ENCODE measurements at places on chromosomes 3 and 15.

- no peak for DNase-seq
Measured at GRCh38 chr3:146262371-146263110, 11.6 kb upstream of the PLSCR4 start.

DNA sequence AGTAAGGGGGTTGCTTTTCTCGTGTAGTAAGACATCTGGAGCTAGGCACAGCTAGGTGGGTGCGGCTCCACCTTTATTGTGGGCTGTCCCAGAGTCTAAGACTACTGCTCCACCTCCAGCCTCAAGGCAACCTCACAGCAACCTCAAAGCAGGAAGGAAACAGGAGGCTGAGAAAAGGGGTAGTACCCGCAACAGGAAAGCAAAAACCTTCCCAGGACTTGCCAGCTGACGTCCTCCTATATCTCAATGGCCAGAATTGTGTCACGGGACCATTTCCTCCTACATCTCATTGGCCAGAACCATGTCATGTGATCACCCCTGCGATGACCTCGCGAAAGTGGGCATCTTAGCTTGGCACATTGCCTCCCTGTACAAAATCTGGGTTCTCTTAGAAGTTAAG is 4.3 kb upstream of the GPR160 start:
- no peak for DNase-seq

GRCh38 chr3:141656771-141657170 is 81.3 kb upstream of the RNF7 start:
- no peak for DNase-seq

DNA sequence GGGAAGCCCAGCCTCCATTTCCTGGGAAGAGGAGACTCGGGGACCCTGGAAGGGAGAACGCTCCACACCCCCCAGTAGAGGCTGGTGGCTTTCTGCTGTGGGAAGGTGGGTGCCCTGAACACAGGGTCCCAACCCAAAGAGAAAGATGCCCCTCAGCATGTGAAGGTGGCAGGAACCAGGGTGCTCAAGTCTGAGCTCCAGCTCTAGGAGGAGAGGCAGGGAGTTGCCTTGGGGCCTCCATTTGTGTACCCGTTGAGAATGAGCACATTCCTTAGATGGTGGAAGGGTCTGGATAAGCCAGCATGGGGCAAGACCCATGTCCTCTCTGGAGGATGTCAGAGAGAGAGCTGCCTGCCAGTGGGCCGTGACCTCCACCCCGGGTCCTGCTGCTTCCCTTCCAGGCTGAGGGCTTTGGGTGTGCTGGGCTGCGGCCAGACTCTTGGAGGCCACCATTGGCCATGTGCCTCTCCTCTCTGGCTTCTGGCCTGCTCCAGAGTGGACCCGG is 212.4 kb downstream of the TBC1D2B start:
- DNase-seq: no peak

GRCh38 chr3:11949351-11949750 is 54.8 kb upstream of the SYN2 start:
- DNase-seq: no peak

DNA sequence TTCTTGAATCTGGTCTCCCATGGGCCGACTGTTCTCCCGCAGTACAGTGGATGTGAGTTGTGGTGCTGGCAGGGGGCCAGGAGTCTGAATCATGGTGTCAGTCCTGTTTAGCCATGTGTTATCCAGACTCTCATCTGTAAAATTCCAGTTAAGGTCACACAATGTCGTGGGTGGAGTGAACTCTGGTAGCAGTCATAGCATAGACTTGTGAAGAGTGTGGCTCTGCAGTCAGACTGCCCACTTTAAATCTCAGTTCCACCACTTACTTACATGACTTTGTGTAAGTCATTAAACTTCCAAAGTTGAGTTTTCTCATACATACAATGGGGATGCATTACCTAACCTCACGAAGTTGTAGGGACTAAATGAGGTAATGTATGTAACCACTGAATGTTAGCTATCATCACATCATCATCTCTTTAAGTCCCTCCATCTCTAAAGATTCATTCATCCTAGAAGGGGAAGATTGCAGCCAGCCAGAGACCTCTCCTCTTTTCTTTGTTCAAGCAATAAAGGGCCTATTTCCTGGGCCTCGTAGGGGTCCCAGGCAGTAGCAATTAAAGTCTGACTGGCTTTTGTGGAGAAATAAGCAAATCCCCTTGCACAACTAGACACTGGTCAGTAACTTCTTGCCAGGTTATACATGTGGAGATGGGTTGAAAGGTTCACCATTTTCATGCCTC is 93.9 kb downstream of the PCCB start:
- peak; percentile 57 for DNase-seq

GRCh38 chr3:178404961-178405360 is 131.3 kb upstream of the KCNMB2 start:
- no peak for DNase-seq

DNA sequence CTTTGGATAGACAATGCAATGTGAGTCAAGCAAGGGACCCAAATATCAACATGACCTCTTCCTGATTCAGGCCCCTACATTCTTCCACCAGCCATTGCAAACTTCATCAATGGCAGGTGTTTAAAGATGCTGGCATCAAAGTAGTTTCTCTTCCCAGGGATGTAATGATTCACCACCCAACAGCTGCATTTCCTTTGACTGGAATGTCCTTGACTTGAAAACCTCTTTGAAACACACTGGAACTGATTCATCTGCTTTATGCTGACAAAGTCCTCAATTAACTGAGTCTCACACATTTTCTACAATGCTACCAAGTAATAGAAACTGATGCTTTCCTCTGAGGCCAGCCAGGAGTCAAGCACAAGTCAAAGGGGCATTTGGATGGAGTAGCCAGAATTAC is 385.5 kb downstream of the GBE1 start:
- no peak for DNase-seq

- no peak for DNase-seq
Measured at GRCh38 chr3:31882431-31882830, 98.6 kb downstream of the OSBPL10 start.

- no peak for DNase-seq
Measured at GRCh38 chr3:131503320-131503635, 507 bp upstream of the MRPL3 start.

- no peak for DNase-seq
Measured at GRCh38 chr3:159766563-159767185, 222.0 kb upstream of the IL12A start.

- DNase-seq: no peak
Measured at GRCh38 chr3:175619369-175619768, 760.2 kb downstream of the NAALADL2 start.

DNA sequence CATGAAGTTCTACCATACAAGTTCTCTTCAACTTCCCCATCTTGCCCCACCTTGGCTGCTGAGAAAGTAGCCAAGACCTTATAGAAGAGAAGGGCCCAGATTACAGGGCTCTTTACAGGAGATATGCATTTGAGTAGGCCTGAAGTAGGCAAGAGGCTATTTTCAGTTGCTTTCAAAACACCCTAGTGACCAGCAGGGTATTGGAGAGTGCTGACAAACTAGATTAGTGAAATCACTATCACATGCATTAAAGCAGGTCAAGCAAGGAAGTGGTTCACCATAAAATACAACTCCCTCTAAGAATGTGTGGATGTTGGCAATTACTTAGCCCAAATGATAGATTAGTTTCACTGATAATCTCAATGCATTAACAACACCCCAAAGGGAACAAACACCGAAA is 2.7 kb upstream of the LZTFL1 start:
- no peak for DNase-seq

DNA sequence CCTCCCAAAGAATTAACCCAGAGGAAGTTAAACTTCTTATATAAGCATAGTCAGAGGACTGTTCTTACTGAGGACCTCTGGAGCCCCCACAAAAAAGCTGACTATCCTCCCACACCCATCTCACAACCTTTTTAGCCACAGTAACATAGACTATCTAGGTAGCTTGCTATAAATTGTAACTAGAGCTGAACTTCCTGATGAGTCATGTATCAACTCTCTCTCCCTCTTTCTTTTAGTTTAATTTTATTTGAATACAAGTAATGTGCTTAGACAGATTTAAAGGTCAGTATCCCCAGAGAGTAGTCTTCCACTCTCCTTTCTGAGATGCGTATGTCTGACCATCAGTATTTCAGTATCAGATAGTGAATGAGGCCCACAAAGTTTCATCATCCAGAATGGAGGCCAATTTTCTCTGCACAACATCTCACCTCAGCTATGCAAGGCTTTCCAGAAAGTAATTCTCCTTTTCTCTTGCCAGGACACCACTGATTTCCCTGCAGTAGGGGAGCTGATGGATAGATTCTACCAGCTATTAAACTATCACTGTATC is 104.0 kb upstream of the MYRIP start:
- DNase-seq: no peak

DNA sequence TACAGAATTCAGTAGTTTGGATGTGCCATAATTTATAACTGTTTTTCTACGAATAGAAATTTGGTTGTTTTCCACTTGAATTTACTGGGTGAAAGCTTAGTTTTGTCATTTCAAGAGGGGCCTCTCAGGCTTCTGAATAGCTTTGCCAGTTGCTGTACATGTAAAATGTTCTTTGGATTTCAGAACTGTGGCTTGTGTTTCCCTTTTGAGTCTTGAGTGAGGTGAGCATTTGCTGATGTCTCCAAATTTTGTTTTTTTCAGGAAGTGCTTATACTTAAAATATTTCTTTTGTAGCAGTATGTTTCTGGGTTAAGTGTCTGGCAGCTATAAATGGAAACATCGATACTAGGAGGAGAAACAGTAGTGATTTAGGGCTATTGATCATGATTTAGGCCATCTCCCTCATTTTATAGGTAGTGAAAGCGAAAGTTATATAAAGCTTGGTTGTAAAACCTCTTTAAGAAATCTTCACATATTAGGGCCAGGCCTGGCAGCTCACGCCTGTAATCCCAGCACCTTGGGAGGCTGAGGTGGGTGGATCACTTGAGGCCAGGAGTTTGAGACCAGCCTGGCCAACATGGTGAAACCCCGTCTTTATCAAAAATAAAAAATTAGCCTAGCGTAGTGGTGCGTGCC is 9.2 kb upstream of the TRAK1 start:
- DNase-seq: no peak

DNA sequence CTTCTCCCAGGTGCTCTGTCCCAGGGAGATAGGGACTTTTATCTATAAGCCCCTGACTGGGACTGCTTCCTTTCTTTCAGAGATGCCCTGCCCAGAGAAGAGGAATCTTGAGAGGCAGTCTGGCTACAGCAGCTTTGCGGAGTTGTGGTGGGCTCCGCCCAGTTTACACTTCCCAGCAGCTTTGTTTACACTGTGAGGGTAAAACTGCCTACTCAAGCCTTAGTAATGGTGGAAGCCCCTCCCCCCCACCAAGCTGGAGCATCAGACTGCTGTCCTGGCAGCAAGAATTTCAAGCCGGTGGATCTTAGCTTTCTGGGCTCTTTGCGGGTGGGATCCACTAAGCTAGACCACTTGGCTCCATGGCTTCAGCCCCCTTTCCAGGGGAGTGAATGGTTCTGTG is 253.8 kb upstream of the ARL6 start:
- DNase-seq: no peak

DNA sequence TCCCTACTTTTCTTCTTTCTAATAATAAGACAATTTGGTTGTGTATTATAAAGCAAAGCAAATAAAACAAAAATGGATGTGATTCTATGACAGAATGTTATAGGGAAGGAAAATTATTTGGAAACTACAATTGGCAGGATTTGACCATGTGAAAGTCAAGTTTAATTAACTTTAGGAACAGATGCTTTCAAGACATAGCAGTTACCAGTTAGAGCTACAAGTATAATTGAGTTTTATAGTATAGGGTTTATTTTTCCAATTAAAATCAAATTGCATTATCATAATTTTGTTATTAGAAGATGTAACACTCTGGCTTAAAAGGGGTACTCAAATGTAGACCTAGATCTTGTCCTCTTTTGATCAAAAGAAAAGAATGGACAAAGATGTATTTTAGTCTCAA is 110.9 kb downstream of the ROBO2 start:
- no peak for DNase-seq

DNA sequence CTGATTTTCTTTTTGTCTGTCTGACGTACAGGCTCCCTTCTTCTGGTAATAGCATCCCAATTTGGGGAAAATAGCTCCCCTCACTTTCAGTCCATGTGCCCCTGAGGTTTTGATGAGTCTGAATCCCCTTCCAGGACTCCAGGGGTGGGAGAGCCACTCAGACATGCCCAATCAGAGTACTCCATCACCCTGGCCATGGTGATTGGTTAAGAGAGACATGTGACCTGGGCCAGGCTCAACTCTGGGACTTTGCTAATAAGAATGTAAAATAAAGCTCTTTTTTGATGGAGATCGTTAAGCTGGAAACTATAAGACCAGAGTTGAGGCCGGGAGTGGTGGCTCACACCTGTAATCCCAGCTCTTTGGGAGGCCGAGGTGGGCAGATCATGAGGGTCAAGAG is 9.2 kb upstream of the MEF2A start:
- DNase-seq: no peak

GRCh38 chr3:38205472-38205805 is 40.1 kb downstream of the OXSR1 start:
- DNase-seq: no peak

DNA sequence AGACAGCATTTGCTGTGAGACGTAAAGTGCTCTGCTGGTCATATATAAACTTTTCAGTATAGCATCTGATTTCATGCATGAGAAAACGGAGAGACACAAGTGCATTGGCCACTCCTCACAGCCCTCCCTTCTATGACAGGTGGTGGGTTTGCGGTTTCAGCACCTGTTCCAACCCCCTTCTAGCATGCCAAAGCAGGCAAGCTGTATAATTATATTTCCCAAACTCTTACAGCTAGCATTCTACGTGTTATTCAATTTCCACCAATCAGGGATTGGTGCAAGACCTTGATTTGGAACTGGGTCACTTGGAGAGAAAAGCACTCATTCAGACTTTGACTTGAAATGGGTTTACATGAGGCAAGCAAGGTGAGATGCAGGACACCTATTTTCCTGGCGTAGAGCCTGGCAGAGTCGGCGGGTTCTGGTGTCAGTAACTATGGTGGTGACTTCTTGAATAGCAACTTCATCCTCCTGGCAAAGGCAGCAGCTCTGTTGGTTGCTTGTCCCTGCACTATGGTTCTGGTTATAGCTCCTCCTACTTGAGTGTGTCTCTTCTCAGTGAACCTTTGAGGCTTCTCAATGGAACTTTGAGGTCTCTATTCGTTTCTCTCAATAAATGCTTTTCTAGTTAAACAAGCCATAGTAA is 356.5 kb downstream of the TBL1XR1 start:
- no peak for DNase-seq

DNA sequence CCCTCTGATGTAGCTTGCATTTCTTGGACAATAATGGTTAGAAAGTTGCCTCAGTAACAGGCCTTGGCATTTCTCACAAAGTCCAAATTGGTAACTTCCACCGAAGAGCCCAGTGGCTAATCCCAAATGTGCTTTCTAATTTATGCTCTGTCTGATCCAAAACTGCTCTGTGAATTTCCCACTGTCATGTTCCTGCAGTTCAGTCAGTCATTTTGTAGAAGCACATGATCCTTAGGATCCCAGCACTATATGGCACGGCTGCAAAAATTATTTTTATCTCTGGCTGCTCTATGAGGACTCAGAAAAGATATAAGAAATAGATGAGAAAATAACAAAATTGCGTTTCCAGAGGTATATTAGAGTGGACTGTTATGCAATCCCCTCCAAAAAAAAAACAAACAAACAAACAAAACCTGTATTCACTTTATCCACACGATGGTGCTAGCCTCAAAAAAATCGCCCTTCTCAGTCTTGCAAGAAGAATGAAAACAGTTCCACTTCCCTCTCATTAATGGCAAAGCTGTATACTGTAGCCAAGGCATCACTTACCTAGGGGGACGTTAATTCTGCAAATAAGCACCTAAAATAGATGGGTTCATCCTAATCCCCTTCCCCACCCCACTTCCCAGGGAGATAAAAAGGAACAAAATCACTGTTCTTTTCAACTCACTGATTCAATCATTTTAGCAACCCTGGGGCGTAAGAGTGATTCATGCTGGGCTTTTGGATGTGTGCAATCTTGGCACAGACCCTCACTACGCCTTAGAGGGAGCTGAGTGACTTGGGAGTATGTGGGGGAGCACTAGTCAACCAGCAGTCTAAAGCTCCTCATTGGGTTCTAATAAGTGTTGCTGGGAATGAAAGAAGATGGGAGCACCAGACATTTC is 61.3 kb downstream of the TMCO5A start:
- no peak for DNase-seq
